ENCODE measurements at places on chromosomes 3 and 15.

DNA sequence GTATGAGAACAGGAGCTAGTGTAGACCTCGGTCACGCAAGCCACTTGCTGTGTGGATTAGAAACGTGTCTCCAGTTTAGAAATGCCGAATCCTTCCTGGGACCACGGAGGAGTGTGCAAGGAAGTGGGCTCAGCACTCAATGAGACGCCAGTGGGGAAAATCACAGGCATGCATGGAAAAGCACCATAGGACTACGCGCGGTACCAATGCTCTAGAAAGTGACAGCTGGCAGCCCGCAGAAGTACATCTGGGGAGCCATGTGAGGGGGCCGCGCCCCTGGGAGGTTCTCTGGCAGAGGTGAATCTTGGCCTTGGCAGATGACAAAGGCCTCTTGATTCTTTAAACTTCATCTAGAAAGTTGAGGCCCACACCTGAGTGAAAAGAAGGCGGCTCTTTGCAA, 99.3 kb downstream of the LRRK1 start:
- no peak for DNase-seq

DNA sequence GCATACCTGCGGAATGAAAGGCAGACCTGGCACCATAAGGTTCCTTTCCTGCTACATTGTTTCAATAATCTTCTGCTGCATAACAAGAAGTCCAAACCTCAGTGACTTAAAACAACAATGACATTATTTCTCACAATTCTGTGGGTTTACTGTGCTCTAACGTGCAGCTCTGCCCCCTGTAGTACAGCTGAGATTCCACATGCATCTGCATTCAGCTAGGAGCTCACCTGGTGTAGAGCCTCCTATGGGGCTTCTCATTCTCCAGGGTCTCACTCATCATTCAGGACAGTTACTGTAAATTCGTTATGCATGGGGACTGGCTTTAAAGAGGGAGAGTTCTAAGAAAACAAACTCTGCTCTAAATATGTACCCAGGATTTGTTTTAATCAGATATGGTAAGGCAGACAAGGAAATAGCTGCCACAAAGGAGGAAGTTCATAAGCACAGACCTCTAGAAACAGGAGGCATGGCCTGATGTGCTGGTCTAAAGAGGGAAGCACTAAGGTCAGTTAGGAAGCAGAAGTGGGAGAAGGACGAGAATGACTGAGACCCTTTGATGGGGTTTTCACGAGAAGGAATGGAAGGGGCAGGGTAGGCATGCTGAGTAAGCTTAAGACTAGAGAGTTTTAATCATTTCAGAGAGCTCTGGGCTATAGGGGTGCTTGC, 347.0 kb downstream of the NEK10 start:
- DNase-seq = no peak

DNA sequence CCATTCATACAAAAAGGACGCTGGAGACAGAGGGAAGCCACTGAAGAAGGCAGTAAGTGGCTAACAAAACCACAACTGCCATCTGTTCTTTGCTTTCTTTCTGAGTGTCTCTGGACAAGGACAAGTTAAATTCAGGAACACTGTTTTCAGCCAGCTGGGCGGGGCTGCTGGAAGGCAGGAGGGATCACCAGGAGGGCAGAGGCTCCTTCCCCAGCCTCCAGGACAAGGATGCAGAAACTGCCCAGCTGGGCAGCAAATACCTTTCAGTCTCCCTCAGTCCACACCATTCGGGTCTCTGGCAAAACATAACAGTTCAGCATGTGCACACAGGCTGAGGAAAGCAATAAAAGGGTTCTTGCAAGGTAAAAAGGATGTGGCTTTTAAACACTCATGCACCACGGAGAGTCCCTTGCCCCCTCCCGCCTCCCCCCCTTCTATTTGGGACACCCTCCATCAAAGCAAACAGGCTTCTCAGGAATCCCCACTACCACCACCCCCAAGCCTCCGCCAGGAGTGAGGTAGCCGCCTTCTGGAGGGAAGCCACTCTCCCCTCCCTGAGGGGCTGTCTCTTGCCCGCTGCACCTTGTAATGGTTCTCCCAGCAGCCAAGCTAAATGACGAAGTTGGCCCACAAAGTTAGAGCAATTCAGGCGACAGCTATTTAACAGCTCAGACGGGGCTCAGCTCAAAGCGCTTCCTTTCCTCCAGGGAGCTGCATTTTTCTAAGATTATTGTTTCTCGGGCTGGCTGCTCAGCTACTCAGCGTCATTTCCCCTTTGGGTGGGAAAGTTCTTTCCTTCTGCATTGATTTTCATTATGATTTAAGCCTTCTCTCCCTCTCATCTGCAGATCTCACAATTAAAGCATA, 3.8 kb downstream of the HEG1 start:
- DNase-seq = peak; percentile 58

- DNase-seq = no peak
Observed at GRCh38 chr3:190172751-190173150, 52.1 kb upstream of the P3H2 start.

DNA sequence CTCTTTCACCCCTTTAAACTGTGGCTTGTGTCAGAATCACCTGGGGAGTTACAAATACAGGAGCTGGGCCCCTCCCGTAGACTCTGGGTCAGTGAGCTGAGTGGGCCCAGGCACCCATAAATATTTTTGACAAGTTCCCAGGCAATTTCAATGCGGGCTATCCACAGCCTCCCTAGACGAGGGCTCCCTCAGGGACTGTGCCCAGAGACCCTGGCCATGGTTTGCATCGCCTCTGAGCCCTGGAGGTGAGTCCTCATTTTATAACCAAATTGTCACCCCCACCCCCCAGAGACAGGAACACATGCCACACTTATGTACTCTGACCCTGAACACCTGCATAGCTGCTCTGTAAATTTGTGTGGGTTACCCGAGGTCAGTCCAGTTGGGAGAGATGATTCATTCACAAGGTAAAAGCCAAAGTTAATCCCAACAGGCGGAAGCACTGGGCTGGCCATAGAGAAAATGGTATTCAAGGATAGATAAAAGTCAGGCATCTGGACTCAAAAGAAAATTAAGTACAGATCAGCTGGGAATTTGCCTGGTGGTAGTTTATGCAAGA, 146.5 kb upstream of the SLC6A11 start:
- DNase-seq = no peak

GRCh38 chr15:41810651-41811431, 17.1 kb upstream of the JMJD7 start:
- no peak for DNase-seq

DNA sequence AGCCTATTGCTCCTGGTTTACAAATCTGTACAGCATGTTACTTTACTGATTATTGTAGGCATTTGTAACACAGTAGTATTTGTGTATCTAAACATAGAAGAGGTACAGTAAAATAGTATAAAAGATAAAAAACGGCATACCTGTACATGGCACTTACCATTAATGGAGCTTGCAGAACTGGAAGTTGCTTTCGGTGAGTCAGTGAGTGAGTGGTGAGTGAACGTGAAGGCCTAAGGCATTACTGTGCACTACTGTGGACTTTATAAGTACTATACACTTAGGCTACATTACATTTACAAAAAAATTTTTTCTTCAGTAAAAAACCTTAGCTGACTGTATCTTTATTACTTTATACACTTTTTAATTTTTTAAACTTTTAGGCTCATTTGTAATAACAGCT, 90.9 kb downstream of the RAP2B start:
- no peak for DNase-seq

- DNase-seq = no peak
Observed at GRCh38 chr3:72579581-72580245, 268.5 kb downstream of the SHQ1 start.

- no peak for DNase-seq
Observed at GRCh38 chr3:150399060-150399459, 9.0 kb upstream of the TSC22D2 start.

DNA sequence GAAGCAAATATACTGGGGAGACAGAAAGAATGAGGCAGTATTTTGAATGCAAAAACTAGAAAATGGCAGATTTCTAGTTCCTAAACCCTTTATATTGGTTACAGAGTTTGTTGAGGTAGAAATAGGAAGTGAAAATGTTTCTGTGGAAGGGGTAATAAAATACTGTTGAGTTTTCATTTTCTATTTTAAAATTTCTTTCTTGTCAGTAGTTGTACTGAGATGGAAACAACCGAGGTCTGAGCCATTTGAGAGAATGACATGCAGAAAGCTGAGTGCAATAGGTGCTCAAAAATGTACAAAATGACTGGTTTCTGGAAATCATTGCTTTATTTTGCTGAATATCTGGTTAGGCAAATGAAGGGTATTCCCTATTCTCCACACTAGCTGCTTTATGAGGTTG, 361.4 kb downstream of the CHL1 start:
- no peak for DNase-seq

DNA sequence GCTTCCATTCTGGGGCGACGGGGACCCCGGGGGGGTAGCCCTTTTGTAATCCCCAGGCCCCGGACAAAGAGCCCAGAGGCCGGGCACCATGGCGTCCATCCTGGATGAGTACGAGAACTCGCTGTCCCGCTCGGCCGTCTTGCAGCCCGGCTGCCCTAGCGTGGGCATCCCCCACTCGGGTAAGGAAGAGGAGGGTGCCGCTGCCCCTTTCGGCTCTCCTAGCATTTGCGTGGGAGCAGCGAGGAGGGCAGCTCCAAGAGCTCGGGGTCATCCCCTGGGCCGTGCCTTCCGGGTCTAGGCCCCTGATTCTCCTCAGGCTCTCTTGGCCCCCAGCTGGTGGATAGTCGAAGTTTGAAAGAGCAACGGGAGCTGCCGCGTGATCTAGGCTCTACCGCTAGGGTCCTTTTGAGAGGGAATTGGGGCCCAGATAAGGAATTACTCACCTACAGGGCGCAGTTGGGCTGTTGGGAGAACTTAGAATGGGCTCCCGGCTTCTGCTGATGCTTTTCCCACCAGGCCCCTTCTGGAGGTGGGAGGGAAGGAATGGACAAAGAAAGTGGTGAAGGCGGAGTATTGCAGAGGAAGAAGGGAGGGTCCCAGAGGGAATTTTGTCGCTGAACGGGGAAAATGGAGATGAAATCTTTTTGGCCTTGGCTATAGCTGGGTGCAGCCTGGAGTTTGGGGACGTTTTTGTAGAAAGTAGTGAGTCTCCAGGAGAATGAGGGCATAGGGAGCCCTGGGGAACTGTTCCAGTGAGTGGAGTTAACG, 615 bp downstream of the VPS18 start:
- no peak for DNase-seq

DNA sequence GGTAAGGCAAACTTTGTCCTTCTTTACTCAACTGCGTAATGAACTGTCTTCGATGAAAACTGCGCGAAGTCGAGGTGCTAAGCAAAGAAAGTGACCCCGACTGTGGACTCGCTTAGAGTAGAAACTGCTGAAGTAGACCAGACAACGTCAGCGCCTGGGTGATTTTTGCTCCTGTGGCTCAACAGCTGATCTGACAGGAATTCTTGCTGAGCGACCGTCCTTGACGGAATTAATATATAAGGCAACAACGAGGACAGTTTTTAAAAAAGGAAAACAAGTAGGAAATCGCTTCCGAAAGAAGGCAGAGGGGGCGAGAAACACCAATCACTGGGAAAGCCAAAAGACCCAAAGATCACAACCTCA, 541 bp downstream of the RPS27L start:
- no peak for DNase-seq

GRCh38 chr3:129384594-129385323, 43.7 kb downstream of the EFCAB12 start:
- no peak for DNase-seq

GRCh38 chr3:158918451-158918850, 116.6 kb downstream of the MFSD1 start:
- DNase-seq = no peak

GRCh38 chr3:196149831-196150301, 61.3 kb downstream of the ZDHHC19 start:
- no peak for DNase-seq

GRCh38 chr15:72489943-72490554, 15.9 kb downstream of the ARIH1 start:
- DNase-seq = no peak

- no peak for DNase-seq
Observed at GRCh38 chr15:96487245-96487644, 156.7 kb downstream of the NR2F2 start.

GRCh38 chr15:89087161-89087829, 961 bp upstream of the ABHD2 start:
- no peak for DNase-seq

- no peak for DNase-seq
Observed at GRCh38 chr3:152043620-152044019, 170.2 kb downstream of the SUCNR1 start.

GRCh38 chr3:110568246-110568645, 503.4 kb upstream of the NECTIN3 start:
- DNase-seq = no peak

DNA sequence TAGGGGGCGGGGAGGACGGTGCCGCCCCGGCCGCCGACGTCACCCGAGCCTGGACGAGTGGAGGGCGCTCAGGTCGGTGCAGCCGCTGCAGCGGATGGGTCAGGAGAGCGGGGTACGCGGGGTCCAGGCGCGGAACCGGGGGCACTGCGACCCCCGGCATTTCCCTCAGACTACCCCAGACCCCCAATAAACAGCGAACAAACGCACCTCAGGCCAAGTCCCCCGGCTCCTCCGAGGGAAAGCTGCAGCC, 78.9 kb downstream of the IQSEC1 start:
- DNase-seq = no peak

DNA sequence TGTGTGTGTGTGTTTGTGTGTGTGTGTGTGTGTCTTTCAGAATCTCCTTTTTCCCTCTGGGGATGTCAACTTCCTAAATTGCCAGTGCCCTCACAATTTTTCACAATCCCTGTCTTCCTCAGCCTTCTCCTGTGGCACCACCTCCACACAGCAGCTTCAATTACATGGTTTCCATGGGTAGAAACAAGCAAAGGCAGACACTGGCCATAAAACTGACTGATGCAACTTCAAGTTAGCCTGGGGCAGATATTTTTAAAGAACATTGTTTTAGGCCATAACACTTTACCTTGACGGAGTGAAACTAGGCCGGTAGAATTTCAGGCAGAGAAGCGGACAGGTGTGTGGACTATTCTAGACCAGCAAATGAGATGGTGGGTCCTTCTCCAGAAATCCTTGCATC, 405.8 kb upstream of the SUCLG2 start:
- no peak for DNase-seq

DNA sequence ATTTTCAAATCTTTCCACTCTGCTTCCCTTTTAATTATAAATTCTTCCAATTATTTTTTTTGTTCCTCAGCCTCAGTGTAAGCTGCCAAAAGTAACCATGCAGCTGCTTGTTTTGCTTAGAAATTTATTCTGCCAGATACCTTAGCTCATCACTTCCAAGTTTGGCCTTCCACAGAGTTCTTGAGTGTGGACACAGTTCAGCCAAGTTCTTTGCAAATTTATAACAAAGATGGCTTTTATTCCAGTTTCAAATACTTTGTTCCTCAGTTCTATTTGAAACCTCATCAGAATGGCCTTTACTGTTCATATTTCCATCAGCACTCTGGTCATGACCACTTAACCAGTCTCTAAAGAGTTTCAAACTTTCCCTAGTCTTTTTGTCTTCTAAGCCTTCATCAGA, 10.3 kb downstream of the RTP1 start:
- no peak for DNase-seq

DNA sequence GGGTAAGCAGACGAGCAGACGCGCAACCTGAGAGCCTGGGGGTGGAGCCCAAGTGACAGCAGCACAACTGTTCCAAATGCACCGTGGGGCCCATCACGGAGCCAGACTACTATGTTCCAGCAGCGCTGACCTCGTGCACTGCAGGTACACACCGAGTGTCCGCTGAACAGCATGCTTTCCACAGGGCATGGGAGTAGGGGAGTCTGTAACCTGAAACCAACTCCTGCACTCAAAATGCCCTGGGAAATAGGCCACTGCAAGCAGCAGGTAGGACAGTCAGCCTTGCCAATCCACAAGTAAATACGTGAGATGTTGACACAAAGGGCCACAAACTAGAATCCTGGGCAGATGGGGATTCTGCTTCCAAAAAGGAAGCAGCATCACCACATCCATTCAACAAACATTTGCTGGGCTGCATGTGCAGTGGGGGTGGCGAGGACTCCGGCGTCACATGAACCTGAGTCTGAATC, 73.9 kb downstream of the TBC1D2B start:
- no peak for DNase-seq

Data from T-helper 1 cell (primary cell).